ENCODE measurements at places on chromosomes 12 and 14.

DNA sequence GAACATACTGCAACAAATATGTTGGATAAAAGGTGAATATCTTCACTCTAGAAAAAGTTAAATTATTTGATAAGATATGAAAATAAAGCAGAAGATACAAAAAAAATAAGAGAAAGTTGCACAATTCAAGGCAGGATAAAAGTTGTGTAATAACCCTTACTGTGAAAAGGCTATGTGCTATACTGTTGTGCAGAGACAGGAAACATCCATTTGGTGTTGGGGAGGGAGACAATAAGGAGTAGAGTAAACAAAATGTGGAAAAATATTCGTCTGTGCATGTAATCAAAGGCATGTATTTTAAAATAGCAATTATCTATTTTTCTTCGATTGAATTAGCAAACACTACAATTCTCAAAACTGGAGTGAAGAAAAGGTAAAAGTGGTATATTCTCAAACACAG lies 34.8 kb downstream of the PTHLH start:
- no peak for DNase-seq

DNA sequence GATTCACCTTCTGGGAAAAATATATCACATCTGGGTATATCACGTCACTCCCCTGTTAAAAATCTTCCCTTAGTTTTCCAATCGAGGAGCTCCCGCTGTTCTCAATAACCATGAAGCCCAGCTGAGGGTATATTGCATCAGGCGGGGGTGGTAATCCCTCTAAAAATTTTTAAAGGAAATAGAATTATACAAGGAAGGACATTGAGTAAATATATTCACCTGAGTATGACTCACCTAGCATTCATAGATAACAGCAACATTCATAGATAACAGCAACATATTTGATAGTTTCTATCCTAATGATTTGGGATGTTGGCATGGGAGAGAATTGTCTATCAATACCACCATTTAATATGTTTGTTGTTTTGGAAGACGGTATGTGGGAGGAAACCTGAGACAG lies 473.6 kb downstream of the RMST start:
- no peak for DNase-seq

DNA sequence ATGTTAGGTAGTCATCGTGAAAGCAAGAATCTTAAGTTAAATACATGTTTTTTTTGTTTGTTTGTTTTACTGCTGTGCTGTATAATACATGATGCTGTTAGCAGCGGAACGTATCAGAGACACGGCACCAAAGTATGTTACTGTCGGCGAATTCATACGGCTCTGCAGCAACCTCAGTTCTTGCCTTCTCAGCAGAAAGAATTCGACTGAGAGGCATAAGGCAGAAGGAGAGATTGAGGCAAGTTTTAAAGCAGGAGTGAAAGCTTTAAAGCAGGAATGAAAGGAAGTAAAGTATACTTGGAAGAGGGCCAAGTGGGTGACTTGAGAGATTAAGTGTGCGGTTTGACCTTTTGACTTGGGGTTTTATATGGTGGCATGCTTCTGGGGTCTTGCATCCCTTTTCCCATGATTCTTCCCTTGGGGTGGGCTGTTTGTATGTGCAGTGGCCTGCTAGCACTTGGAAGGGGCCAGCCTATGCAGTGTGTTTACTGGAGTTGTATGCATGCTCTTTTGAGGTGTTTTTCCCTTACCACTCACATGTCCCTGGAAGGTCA lies 23.7 kb downstream of the LEMD3 start:
- DNase-seq, result no peak

- no peak for DNase-seq
These were observed 216.8 kb downstream of the ZFP36L1 start for GRCh38 chr14:68576031-68576430.

- DNase-seq, result peak; percentile 30
These were observed 24.5 kb downstream of the FIGNL2 start for GRCh38 chr12:51823875-51824565.

DNA sequence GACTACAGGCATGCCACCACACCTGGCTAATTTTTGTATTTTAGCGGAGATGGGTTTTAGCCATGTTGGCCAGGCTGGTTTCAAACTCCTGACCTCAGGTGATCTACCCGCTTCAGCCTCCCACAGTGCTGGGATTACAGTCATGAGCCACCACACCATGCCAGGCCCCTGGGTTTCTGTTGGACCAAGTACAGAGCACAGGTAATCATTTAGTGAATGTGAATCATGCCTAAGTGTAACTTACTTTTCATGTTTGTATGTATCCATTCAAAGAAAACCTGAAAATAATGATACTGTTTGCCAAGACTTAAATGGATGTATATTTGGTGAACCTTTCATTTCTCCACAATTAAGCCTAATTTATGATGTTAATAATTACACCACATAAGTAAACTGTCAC lies 65.9 kb downstream of the FGD6 start:
- DNase-seq, result no peak

DNA sequence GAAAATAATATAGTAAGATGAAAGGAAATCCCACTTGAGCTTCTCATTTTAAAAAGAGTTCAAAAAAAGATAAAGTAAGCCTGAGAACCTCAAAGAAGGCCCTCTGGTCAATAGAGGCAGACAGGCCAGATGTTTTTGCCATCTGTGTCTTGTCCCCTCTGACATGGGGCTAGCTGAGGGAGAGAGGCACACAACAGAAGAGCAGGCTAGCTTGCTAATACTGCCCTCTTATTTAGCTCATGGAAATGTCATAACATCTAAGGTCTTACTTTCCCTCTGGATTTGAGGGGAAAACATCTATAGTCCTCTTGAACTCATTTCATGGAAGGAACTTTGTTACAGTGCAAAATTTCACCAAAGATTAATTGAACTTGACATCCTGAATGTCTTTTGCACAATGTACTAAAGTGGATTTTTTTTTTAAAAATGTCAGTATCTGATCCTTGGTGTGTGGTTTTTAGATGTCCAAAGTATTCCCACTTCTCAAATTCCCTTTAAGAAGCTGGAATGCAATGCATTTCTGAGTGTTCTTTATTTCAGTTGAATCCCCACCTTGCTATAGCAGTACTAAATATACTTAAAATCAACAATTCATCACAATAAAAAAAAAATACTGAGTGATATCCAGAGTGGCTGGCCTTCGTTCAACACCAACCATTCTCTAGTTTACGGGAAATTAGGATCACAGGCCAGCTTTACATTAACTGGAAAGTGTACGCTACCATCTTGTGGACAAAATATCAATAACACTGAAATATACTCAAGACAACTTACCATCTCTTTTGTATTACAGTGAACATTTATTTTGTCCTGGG lies 176.7 kb downstream of the PAH start:
- no peak for DNase-seq

- no peak for DNase-seq
These were observed 31.6 kb downstream of the KCNC2 start for GRCh38 chr12:75177997-75178396.

- no peak for DNase-seq
These were observed 122.1 kb downstream of the SOX5 start for GRCh38 chr12:23827353-23827752.

DNA sequence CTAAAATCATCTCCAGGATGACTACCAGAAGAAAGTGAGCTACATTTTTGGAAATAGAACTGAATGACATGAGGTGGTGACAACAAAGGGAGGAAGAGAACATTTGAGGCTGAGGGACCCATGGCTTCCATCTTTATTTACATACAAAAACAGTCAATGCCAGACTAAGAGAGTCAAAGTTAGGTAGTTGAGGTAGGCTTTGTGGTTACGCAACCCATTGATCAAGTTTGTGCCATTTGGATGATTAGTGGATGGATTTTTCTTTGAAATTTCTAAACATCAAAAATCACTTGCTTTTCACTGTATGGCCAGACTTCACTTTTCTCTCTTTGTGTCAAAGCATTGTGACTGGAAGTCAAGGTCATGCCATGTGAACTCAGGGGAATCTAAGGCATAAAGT lies 22.9 kb downstream of the ASCL1 start:
- no peak for DNase-seq

- no peak for DNase-seq
These were observed 145.4 kb upstream of the FKBP4 start for GRCh38 chr12:2649201-2650030.

GRCh38 chr14:67331368-67332125 lies 28.1 kb downstream of the ATP6V1D start:
- DNase-seq, result no peak

GRCh38 chr14:80167793-80168448 lies 43.4 kb downstream of the DIO2 start:
- DNase-seq, result no peak

- DNase-seq, result no peak
These were observed 51.4 kb downstream of the CYP46A1 start for GRCh38 chr14:99735189-99736135.

GRCh38 chr14:94392510-94392935 lies 4.1 kb upstream of the SERPINA1 start:
- DNase-seq, result peak; percentile 16

DNA sequence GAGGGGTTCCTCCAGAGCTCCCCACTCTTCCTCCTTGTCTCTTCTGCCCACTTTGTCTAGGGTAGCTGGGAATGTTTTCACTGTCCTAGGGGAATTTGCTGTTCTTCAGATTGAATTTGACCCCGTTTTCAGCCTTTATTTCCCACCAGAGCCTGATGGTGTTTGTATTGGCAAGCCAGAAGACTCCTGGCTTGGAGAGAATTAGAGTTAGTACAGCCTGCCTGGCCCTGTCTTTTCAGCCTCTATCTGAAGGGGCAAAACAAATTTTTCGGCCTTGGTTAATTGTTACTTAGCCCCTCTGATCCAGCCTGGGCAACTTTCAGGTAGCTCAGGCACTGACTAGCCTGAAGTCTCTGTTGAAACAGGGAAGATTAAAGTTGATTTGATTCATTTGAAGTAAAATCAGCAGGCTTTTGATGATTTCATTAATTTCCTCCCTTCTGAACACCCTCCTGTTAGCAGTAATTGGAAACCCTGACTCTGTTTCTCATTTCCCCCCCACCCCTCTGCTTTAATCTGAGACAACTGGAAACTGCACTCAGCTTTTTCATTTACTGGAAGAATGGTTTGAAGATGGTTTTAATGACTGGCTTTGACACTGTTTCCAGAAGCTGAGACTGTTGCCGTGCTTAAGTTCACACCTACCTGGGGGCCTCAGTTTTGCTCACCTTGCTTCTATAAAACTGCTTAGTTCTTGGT lies 63.3 kb downstream of the SUSD6 start:
- no peak for DNase-seq

GRCh38 chr12:66694666-66695613 lies 16.1 kb upstream of the GRIP1 start:
- no peak for DNase-seq

- no peak for DNase-seq
These were observed 207.1 kb downstream of the DPF3 start for GRCh38 chr14:72686832-72687231.

DNA sequence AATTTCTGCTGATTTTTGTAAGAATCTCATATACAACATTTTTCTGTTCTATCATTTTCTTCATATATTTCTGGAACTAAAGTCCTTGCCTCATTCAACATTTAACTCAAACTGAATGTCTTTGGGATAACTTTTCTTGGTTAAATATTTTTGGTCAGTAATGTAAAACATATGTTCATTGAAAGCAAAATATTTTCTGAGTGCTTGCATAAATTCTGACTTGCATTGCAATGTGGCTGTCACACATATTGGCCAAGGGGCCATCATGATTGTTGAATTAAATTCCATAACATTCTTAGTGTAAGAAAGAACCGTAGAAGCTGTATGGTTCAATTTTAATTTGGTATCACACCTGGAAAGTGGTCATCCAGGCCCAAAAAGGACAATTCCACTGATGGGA lies 369.4 kb downstream of the GALC start:
- DNase-seq, result no peak

- DNase-seq, result no peak
These were observed 1.0 kb downstream of the CACNA2D4 start for GRCh38 chr12:1917172-1918070.

- peak; percentile 14 for DNase-seq
These were observed 1.0 kb upstream of the KDM2B start for GRCh38 chr12:121581686-121582429.

GRCh38 chr12:2215709-2216560 lies 163.1 kb downstream of the CACNA1C start:
- DNase-seq, result no peak

- DNase-seq, result no peak
These were observed 71.1 kb upstream of the SOX5 start for GRCh38 chr12:24020397-24021163.

DNA sequence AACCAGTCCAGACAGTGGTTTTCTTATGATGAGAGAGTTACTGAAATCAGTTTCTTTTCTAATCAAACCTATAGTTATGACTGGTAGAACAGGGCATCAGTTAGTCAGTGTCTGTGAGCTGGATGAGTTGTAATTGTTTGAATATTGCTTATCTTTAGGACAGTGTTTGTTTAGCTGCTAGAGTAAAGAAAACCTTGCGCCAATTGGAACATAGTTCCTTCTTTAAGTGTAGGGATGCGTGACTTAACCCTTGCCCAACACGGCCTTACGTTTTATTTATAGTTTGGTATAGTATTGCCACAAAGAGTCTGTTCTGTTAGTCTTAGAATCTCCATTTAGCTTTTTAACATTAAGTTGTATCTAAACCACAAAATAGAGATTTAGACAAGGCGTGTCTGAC lies 572.6 kb downstream of the SLC16A7 start:
- no peak for DNase-seq

DNA sequence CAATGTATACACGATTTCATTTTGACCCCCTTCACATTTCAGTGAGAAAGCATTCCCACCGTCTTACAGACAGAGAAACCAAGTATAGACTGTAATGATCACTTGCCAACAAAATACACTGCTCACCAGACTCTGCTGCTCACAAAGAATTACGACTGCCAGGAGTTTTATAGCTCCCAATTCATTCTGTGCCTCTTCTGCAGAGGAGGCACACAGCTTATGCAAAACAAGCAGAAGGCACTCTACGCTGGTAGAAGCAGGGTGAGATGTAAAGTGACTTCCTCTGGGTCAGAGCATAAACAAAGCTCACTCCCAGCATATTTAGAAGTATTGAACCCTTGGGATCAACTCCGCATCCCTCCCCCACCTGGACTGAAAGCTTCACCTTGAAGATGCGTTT lies 14.6 kb downstream of the SPTB start:
- no peak for DNase-seq

DNA sequence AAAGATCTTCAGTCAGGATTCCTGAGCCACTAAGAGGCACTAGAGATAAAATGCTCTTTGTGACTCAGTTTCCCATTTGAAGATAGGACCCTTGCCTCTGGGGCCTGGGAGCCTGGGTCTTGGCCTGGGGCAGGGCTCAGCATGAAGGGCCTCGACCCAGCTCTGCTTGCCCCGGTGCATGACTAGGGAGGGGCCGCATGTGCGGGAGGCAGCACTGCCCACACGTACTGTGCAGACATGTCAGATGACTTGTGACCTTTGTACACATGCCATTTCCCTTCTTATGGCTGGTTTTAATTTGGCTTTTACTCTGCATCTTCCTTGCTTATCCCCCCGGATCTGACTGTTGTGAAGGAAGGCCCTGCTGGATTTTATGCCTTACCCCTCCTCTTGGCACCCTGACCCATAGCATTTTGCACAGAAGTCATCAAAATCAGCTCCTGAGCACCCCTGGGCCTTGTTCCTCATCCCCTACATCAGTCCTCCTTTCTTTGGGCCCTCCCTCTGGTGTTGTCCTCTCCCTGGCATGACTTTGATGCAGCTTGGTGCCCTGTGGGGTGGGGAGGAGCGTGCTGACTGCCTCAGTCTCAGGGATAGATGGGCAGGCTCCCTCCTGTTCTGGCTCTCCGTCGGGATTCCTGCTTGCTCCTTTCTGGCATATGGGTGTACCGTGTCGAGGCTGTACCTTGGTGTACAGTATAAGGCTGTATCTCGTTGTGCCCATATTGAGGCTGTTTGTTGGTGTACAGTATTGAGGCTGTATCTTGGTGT lies 4.4 kb downstream of the CLSTN3 start:
- no peak for DNase-seq

All from activated CD4-positive, alpha-beta T cell treated with anti-CD3 and anti-CD28 coated beads, Interleukin-2, amount 50 U/mL, for 48 hours (primary cell).